ENCODE measurements at places on chromosomes 16 and 17.

GRCh38 chr17:360092-360750, 7.6 kb upstream of the RPH3AL start:
- DNase-seq: no peak

- no peak for DNase-seq
These were observed 63.0 kb upstream of the DYNLRB2 start for GRCh38 chr16:80477838-80478237.

DNA sequence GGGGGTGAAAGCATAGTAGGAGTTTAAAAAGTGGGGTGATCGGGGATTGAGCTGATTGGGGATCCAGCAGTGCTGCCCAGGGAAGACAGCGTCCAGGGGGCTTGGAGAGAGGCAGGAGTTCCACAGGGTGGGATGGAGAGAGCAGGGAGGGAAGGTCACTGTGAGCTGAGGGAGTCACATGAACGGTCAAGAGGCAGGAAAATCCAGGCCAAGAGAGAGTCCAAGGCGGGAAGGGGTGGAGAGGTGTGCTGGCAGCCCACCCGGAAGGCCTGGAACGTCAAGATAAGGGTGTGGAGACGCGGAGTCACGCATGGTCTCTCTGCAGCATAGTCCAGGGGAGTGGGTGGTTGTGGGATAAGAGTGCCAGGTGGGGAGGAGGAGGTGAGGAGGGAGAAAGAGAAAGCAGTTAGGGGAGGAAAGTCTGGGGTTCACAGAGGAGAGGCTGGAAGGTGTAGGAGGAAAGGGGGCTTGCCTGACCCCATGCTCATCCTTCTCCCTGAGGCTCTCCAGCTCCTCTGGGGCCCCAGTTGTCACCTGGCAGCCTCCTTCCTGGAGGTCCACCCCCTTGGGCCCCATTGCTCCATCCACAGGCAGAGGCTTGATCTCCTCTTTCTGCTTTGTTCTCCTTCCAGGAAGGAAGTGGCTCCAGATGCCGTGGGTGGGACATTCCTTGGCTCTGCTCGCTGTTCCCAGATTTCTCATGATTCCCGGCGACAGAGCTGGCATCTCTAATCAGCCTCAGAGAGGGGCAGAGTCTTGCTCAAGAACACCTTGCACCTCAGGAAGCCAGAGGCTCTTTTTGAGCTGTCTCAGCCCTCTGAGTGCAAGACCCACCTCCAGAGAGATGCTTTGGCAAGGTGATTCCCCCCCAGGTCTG, 28.7 kb downstream of the CCR7 start:
- no peak for DNase-seq

- DNase-seq: no peak
These were observed 69.2 kb downstream of the TANC2 start for GRCh38 chr17:63035271-63035670.

DNA sequence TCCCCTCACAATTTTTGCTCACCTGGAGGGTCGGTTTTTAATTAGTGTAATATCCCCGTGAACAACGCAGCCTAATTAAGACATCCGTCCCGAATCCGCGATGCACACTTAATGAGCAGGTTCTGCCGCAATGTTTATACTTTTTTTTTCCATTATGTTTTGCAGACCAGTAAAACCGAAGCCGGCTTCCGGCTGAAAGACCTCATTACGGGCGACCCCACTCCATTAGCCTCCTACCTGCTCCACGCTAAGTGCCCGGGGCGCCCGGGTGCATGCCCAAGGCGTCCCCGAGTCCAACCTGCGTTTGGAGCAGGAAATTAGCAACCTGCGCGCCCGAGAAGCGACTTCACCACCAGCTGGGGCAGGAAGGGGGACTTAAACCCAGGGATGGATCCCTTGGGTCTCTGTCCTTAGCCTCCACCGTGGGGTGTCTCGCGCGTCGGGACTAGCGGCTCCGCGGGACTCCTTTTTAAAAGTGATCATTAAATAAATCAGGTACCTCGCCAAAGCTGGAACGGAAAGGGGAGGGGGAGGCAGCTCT, 1.7 kb downstream of the RBFOX3 start:
- no peak for DNase-seq

- no peak for DNase-seq
These were observed 5.7 kb downstream of the SULT1A1 start for GRCh38 chr16:28604186-28604565.

- no peak for DNase-seq
These were observed 60.9 kb upstream of the TNRC6A start for GRCh38 chr16:24668481-24669061.

DNA sequence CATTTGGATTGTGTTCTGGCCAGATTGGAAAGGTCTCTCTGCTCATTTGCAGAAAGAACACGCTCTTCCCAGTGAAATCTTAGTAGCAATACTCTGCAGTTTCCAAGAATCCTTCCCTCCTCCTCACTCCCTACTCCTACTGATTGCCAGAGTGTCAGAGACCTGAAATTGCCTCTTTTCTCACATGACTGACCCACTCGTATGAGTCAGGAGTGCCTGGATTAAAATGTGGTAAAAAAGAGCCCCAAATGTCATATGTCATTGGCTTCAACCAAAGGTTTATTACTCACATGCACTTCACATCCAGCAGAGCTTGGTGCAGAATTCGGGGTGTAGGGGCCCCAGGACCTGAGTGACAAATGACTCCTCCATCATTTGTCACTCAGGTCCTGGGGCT, 39.7 kb upstream of the IRX3 start:
- no peak for DNase-seq

- peak; percentile 95 for DNase-seq
These were observed 5.4 kb upstream of the ICAM2 start for GRCh38 chr17:64025732-64026294.

GRCh38 chr16:85275533-85276249, 163.4 kb upstream of the CIBAR2 start:
- peak; percentile 87 for DNase-seq

GRCh38 chr17:59811209-59811608, 81.5 kb downstream of the TUBD1 start:
- no peak for DNase-seq

GRCh38 chr16:19502395-19503131, 19.3 kb downstream of the GDE1 start:
- DNase-seq: peak; percentile 76

GRCh38 chr17:62679866-62680377, 52.5 kb downstream of the MRC2 start:
- DNase-seq: no peak

DNA sequence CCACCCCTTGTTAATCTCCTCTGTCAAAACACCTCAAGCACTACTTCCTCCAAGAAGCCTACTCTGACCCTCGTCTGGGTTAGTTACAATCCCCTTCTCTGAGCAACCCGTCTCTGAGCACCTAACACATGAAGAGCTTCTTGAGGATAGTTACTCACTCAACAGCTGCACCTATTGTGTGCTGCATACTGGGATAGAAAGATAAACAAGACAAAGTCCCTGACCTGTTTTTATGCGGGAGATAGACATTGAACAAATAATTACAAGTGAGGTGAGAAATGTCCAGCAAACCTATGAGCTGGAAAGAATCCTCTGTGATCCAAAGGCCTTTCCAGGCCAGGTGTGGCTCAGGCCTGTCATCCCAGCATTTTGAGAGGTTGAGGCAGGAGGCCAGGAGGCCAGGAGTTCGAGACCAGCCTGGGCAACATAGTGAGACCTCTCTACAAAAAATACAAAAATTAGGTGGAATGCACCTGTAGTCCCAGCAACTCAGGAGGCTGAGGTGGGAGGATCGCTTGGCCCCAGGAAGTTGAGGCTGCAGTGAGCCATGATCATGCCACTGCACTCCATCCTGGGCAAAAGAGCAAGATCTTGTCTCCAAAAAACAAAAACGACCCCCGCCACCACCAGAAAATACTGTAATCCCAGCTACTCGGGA, 5.5 kb upstream of the ZNF771 start:
- no peak for DNase-seq

GRCh38 chr16:12195296-12195695, 218.8 kb downstream of the SNX29 start:
- DNase-seq: no peak

DNA sequence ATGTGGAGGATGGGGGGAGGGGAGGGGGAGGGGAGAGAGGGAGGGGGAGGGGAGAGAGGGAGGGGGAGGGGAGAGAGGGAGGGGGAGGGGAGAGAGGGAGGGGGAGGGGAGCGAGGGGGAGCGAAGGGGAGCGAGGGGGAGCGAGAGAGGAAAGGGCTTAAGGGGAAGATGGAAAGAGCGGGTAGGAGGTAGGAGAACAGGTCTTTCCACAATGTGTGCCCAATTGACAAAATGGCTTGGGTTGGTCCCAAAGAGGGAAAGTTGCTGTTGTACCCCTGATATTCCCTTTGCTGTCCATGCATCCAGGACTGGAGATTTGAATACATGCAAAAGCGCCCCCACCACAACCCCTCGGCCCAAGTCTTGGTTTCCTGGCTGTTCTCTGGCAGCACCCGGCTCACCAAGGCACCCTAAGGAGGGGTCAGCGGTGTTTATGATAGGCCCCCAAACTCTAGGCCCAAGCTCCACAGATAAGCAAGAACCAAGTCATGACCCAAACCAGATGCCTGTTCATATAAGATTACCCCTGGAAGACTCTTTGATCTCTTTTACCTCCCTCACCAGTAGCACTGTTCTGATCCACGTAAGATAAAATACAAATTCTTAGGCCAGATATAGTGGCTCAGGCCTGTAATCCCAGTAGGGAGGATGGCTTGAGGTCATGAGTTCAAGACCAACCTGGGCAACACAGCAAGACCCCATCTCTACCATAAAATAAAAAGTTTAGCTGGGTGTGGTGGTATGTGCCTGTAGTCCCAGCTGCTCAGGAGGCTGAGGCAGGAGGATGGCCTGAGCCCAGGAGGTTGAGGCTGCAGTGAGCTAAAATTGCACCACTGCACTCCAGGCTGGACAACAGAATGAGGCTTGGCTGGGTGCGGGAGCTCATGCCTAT, 119.6 kb downstream of the ZFHX3 start:
- DNase-seq: no peak

GRCh38 chr17:2400474-2400866, 390 bp downstream of the MNT start:
- peak; percentile 64 for DNase-seq

- no peak for DNase-seq
These were observed 9.7 kb downstream of the INPP5K start for GRCh38 chr17:1506649-1507267.

DNA sequence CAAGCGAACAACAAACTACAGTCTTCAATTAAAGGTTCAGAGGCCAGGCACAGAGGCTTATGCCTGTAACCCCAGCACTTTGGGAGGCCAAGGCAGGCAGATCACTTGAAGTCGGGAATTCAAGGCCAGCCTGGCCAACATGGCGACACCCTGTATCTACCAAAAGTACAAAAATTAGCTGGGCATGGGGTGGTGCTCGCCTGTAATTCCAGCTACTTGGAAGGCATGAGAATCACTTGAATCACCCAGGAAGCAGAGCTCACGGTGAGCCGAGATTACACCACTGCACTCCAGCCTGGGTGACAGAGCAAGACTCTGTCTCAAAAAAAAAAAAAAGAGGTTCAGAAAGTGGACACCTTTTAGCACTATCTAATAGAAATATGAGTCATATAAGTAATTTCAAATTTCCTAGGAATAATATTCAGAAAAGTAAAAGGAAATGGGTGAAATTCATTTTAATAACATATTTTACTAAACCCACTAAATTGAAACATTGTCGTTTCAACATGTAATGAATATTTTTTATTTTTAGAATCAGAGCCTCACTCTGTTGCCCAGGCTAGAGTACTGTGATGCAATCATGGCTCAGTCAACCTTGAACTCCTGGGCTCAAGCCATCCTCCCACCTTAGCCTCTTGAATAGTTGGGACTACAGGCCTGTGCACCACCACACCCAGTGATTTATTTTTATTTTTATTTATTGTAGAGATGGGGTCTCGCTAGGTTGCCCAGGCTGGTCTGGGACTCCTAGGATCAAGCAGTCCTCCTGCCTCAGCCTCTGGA, 15.2 kb upstream of the MARCHF10 start:
- no peak for DNase-seq

DNA sequence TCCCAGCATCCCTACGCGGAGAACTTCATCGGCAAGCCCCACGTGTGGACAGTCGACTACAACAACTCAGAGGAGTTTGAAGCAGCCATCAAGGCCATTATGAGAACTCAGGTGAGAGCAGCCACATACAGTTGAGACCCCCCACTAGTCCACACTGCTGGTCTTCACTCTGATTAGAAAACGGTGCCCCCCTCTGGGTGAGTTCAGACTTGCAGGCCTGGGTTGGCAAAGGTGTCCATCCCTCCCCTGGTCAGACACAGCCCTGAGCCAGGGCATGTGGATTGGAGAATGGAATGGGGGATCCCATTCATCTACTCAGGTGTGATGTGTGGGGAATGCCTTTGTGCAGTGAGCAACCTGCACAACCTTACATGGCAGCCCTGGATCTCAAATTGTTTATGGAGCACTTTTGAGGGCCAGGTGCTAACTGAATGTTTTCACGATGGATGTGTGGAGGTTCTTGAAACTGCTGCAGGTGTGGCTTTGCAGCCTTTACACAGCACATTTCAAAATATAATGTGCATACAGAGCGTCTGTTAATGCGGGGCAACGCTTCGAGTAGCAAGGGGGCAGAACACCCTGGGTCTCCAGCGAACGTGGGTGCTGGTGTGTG, 72.6 kb downstream of the MGAT5B start:
- DNase-seq: peak; percentile 46

GRCh38 chr16:9092282-9092977, 986 bp downstream of the HAPSTR1 start:
- DNase-seq: peak; percentile 58

DNA sequence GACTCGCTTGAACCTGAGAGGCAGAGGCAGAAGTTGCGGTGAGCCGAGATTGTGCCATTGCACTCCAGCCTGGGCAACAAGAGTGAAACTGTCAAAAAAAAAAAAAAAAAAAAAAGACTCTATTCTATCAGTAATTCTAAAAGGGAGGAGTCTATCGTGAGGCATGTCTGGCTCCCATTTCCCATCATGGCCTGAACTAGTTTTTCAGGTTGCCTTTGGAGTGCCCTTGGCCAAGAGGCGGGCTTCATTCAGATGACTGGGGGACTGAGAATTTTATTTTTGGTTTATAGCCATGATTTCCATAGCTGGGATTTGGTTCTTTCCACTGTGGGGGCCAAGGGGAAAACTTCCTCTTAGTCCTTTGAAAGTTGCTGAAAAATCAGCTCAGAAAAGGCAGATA, 3.5 kb upstream of the SNX29 start:
- no peak for DNase-seq

- no peak for DNase-seq
These were observed 26.8 kb downstream of the MARCHF10 start for GRCh38 chr17:62781356-62781755.

- DNase-seq: no peak
These were observed 86.3 kb downstream of the SPECC1 start for GRCh38 chr17:20095336-20096080.

DNA sequence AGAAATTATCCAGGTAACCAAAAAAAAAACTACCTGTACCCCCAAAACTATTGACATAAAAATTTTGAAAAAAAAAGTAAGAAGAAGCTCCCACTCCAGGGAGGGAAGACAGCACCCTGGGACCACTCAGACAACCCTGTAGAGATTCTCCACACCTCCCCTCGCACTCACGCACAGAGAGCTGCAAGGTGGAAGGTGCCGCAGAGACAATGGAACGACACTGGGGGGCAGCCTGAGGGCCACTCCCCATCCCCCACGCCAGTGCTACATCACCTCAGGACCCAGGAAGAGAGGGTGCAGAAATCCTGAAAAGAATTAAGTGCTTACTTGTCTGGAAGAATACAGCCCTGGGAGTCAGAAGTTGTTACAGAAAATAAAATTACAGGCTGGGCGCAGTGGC, 5.2 kb upstream of the CD79B start:
- DNase-seq: no peak

Data from NAMALWA (cell line).